ENCODE measurements at places on chromosomes 12 and 14. TPM values are rescaled to one million over a fixed set of nuclear protein-coding genes. Genes with fewer than 3 reads are reported as not detected.

Gene GZMH
- total RNA-seq = not detected

Gene TRPV4
- total RNA-seq = 1.8 TPM

Gene RTL1
- total RNA-seq = not detected

Gene PLEKHA5
- total RNA-seq = 39.7 TPM

Gene SENP1
- total RNA-seq = 28.1 TPM
